ENCODE measurements at places on chromosomes 5 and 9.

DNA sequence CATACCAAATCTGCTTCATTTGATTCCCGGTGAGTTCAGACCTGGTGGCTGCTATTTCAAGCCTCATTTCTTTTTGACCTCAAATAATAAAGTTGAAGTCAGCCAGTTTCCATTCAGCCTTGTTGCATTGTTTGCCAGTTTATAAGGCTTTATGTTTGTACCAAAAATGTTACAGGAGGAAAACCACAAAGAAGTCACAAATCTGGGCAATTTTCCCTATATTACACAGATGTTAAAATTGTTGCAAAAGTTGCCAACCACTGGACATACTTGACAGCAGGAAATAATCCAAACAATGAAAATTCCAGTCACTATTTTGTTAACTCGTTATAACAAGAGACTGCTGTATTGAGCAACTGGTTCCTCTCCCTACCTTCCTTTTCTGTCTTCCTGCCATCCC, 1325.0 kb upstream of the DMAC1 start:
- DNase-seq, result no peak

- DNase-seq, result no peak
Observed at GRCh38 chr5:14187157-14187556, 44.0 kb downstream of the TRIO start.

DNA sequence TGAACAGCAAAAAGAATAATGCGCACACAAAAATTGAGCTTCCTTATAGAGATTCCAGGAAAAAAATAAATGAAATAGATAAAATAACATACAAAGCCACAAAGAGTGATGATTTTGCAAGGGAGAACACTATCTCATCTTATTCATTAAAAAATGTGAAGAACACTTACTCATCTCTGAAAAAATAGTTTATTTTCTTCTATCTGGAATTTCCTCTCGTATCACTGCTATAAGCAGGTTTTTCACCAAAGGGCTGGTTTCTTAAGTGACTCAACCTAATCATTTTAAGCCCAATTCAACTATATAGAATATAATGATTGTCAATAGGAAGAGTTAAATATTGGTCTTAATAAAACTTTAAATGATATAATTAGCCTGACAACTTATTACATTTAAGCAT, 504.9 kb downstream of the NR2F1-AS1 start:
- no peak for DNase-seq

- DNase-seq, result no peak
Observed at GRCh38 chr9:131216806-131217205, 59.5 kb downstream of the FAM78A start.

DNA sequence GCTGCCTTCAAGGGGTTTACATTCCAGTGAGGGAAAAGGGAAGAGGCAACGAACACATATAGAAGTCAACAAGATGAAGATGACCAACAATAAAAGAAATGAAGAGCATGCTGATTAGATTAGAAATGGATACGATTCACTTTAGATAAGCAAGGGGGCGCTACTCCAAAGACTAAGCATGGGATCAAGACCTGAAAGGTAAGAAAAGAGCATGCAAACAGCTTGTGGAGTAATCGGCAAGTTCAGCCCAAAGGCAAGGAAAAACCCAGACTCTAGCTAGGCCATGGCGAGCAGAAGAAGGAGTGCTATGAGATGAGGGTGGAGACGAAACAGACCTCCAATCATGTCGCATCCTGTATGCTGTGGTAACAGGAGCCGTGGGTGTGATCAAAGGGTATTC, 124.4 kb downstream of the FANCC start:
- no peak for DNase-seq

GRCh38 chr9:134502809-134503211, 138.8 kb upstream of the COL5A1 start:
- peak; percentile 86 for DNase-seq

GRCh38 chr5:106292654-106293053, 1378.1 kb downstream of the EFNA5 start:
- no peak for DNase-seq

DNA sequence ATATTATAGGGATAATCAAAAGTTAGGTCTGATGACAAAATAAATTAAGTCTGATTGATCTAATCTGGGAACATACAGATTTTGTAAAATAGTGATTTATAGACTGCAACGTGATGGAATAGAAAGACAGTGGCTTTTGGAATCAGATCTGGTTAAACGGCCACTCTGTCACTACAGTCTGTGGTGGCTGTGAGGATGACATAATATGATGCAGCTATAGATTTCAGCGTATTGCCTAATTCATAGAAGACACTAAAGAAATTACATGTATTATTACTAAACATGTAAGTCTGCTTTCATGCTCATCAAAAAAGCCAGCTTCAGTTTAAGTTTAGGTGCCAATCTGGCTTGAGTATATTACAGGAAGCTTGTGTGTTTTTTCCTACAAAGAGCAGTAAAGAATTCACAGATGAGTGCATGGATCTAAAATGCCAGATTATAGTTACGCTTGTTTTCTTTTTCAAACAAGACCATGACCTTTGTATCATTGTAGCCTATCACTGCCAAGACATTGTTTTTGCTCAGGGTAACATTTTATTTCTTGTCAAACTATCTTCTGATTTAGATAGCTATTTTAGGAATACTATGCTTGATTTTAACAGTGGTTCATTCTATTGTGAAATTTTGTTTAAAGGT, 25.7 kb downstream of the CPEB4 start:
- DNase-seq, result no peak

GRCh38 chr9:98599566-98600216, 109.0 kb downstream of the GABBR2 start:
- no peak for DNase-seq
